ENCODE measurements at places on chromosomes 7 and 10.
A peak's percentile ranks its signal among the peaks of the same experiment; 100 is the strongest.

- no peak for DNase-seq
Measured at GRCh38 chr7:148242294-148242821, 348.2 kb upstream of the C7orf33 start.

GRCh38 chr7:101332026-101332425 lies 10.4 kb upstream of the IFT22 start:
- no peak for DNase-seq

- DNase-seq: no peak
Measured at GRCh38 chr10:114084215-114084614, 40.5 kb downstream of the ADRB1 start.

DNA sequence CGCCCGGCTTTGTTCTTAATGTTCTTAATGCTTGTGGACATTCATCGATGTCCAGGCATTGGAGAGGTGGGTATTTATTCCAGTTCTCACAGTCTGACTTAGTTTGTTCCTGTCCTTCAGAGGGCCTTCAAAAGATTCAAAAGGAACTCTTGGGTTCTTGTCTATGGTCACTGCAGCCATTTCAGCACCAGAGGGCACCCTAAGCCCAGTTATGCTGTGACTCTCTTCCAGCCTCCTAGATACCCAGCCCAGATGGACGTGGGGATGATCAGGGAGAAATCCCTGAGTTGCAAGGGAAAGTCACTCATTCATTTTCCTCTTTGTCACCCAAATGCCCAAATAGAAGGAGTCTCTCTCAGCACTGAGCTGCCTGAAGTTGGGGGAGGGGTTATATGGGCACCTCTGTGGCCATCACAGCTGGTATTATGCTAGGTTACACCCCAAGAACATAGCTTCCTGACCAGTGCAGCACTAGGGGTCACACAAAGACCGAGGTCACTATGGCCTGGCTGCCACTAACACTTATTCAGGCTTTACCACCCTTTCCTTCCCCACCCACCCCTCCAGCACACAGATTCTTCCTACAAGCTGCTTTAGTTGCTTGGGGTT lies 26.5 kb upstream of the CCDC126 start:
- DNase-seq: peak; percentile 67

DNA sequence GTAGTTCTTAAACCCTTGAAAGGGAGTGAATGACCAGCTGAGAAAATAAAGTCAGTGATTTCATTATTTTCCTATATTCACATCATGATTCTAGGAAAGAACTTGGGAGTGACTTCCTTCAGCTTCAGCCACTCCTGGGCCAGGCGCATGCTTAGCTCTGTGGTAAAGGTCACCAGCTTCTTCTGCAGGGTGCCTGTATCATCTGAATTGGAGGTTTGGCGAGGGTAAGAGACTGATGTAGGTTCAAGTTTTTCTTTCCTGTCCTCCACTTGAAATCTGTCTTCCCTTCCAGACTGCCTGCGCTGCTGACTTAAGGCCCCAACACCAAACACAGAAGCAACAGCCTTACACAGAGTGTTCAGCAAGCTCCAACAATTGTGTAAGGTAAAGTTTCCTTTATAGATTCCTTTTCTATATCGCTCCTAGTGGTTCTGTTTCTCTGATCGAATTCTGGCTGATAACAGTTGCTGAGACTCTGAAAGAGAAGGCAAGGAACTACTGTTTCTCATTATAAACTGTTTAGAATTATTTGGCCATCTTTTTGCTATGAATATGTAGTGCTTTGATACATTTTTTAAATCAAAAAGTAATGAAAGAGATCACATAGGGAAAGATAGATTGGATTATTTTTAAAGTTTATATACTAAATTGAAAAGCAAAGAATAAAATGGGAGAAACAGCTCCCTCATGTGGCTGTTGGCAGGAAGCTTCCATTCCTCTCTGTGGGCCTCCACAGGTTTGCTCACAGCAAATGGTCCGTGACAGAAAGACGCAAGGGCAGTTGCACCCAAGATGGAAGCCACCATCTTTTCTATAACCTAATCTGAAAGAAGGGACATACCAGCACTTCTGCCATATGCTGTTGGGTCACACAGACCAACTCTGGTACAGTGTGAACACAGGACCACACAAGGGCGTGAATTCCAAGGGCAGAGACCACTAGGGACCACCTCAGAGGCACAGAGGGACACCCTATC lies 14.0 kb downstream of the GATAD1 start:
- no peak for DNase-seq

Measured in CD4-positive, alpha-beta T cell treated with Interleukin-15 for 1 hour (primary cell).